Stimulated activated CD8-positive, alpha-beta memory T cell treated with anti-CD3 and anti-CD28 coated beads, Interleukin-4, amount 100 ng/mL, for 1 hour (primary cell): ENCODE measurements at places on chromosomes 1 and 21.

GRCh38 chr1:182260516-182260915 is 131.1 kb downstream of the GLUL start:
- DNase-seq, result no peak

DNA sequence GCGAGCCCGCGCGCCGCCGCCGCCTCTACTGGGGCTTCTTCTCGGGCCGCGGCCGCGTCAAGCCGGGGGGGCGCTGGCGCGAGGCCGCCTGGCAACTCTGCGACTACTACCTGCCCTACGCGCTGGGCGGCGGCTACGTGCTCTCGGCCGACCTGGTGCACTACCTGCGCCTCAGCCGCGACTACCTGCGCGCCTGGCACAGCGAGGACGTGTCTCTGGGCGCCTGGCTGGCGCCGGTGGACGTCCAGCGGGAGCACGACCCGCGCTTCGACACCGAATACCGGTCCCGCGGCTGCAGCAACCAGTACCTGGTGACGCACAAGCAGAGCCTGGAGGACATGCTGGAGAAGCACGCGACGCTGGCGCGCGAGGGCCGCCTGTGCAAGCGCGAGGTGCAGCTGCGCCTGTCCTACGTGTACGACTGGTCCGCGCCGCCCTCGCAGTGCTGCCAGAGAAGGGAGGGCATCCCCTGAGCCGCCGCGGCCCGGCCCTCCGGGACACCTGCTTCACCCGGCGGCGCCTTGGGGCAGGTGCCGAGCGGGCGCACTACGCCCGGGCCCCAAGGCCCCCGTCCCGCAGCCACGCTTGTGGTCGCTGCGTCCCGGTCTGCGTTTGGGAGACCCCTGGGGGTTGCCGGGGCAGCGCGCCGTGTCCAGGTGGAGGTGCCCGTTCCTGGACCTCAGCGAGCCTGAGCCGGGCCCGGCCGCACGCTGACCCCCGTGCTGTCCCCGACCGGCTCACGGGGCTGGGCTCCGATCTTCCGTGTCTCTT is 944 bp downstream of the B3GALT6 start:
- no peak for DNase-seq

DNA sequence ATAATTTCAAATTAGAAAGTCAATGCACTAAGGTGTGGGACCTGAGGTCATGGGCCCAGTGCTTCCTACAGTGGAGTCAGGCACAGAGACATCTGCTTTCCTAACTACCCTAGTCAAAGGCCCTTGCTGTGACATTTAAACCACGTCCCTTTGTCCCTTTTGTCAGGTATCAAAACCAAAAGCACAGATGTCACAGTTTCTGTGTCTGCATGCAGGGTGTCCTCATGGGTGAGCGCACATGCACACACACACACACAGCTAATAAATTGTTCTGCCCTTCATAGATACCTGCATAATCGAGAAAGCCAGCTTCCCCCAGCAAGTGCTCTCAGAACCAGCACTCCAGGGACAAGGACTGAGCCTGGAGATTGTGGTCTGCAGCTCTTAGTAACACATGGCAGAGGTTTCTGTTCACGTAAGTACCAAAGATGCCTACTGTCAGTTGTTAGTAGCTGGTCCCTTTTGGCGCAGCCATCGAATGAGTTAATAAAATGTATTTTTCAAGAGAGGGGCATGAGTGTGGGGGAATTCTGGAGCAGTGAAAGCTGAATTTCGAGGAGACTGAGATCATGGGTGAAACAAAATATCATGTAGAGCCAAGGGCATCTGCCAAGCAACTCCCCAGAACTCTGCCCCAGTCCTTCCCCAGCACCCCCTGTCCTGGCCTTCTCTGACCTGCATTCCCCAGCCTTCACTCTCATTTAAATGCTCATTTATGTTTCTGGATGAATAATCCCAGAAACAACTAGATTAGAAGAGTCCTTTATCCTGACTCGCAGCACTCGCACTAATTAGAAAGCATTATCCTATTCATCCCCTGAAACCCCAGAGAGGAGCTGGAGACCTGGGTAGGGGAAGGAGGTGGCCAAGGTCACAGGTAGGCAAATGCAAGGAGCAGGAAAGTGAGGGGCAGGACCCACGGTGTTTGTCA is 25.5 kb downstream of the TNR start:
- DNase-seq, result no peak

- DNase-seq, result no peak
Observed at GRCh38 chr1:82542766-82543165, 742.0 kb downstream of the ADGRL2 start.

GRCh38 chr1:209749205-209749604 is 6.6 kb upstream of the TRAF3IP3 start:
- no peak for DNase-seq

- DNase-seq, result no peak
Observed at GRCh38 chr1:206081856-206082255, 28.9 kb downstream of the RHEX start.

DNA sequence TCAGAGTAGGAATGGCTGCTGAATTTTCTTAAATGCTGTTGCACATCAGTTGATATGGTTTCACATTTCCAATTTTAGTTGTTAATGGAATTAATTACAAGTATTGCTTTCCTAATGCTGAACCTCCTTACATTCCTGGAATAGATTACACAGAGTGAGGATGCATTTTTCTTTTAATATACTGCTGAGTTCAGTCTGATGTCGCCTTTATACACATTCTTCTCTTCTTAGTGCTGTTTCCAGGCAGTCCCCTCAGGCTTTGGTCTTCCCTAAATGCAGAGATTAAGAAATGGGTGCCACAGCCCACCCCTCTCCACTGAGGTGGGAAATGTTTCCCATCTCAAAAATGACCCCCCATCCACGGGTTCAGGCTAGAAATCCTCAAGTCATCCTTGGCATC is 6.7 kb upstream of the TSPEAR start:
- DNase-seq, result no peak

DNA sequence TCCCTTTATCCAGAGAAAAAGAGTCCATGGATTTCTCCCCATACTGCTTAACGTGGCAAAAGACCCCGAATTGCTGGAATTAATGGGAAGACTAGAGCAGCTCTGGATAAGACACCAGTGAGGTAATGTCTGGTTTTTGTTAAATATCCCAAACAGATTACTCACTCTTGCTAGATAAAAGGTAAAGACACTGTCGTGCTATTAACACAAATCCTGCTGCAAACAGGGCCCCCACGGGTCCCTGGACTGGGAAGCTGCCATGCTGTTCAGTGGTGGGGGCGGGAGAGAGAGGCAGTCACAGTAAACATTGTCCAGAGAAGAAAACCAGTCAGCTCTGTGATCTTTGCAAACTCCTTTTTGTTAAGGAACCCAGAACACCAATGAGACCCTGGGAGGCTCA is 15.2 kb upstream of the SRP9 start:
- no peak for DNase-seq

DNA sequence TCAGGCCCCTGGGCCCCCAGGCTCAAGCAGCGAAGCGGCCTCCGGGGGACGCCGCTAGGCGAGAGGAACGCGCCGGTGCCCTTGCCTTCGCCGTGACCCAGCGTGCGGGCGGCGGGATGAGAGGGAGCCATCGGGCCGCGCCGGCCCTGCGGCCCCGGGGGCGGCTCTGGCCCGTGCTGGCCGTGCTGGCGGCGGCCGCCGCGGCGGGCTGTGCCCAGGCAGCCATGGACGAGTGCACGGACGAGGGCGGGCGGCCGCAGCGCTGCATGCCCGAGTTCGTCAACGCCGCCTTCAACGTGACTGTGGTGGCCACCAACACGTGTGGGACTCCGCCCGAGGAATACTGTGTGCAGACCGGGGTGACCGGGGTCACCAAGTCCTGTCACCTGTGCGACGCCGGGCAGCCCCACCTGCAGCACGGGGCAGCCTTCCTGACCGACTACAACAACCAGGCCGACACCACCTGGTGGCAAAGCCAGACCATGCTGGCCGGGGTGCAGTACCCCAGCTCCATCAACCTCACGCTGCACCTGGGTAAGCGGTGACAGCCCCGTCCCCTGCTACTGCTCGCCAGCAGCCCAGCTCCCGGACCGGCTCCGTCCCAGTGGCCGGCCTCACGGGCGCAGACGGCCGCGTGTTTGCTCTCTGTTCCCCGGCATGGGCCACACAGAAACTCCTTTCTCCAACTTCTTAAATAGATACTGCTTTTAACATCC is 539 bp downstream of the LAMC1 start:
- DNase-seq, result no peak

DNA sequence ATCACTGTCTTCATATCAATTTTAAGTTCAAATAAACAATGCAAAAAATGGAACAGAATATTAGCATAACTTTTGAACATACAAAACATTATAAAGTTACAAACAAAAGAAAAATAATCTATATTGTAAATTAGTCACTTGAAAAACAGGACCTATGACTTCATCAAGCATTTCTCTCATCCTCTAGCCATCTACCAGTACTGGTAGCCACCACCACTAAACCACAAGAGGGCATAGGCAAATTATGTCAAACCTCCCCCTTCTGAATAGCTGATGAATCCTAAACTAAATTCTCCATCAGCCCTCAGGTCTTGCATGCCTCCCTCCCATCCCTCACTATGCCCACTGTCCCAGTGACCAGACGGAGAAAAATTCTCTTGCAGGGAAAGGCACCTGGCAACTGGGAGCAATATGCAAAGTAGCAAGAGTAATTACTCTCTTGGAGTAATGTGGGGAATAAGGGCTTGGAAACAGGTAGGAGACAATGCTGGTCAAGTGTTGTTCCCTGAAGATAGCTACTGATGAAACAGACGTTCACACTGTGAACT is 37.1 kb downstream of the SSX2IP start:
- DNase-seq, result no peak

DNA sequence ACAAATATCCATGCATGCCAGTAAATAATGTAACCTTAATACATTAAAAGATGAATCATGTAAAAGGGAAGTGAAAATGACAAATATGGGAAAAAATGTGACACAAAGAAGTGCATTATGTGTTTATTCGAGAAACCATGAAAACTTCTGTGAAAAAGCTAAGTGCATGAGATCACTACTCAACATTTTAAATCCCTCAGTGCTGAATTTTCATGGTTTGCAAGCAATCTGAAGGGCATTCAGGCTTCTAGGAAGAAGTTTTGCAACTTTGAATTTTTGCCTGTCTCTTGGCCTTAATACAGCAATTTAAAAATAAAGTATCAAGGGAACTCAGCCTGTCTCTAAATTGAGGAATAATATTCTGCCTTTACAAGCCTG is 78.2 kb downstream of the MAP3K7CL start:
- no peak for DNase-seq

GRCh38 chr1:204194080-204194479 is 2.2 kb downstream of the KISS1 start:
- DNase-seq, result no peak

- DNase-seq, result no peak
Observed at GRCh38 chr1:39625462-39626273, 13.8 kb downstream of the HEYL start.

DNA sequence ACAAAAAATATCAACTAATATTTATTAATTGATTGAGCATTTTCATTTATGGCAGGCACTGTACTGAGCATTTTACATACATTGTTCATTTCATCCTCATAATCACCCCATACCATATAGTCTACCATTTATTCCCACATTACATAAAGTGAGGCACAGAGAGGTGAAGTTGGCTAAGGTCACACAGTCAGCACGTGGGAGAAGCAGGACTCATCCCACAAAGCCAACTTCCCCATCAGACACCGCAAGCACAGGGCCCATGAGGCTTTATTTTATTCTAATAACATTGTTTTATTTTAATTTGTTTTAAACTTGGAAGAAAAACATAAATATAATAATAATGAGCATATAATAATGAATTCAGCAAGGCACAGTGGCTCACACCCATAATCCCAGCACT is 43.1 kb upstream of the CAPZB start:
- DNase-seq, result no peak

DNA sequence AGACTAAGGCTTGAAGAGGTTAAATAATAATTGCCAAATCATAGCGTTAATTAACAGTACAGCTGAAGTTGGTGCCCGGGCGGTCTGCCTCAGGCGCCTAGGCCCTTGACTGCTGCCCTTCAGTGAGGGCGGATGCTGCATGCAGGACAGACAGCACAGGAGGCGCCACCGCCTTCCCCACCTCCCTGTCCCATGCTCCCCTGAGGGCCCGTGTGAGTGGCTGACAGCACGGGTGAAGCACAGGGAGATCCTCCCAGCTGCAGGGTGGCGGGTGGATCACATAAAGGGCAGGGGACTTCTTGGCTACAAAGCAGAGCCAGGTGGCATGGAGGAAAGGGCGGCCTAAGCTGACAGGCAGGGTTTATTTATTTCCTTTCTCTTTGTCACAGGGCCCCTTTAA is 49.1 kb downstream of the DDX20 start:
- DNase-seq, result no peak

- no peak for DNase-seq
Observed at GRCh38 chr1:209839875-209840546, 12.2 kb downstream of the UTP25 start.

DNA sequence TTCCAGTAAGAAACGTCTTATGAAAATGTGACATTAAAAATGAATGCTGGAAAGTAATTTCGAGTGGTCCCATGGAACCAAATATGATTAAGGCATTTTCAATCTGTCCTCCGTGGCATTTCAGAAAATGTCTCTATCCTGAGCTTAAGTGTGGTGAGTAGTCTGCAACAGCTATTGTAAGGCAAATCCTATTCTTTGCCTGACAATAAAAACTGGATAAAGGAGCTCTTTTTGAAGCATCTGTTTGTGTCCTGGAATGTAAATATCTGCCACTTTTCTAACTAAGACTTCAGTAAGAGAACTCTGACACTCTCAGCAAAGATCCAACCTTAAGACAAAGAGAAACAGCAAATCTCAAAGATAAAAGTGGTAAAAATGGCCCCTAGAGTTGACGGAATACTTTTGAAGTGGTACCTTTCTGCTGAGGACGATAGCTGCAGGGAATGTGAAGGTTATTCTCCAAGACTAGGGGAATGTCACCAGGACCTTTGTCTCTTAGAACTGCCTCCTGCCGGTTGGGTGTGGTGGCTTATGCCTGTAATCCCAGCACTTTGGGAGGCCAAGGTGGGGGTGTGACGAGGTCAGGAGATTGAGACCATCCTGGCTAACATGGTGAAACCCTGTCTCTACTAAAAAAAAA is 486.7 kb upstream of the ZP4 start:
- DNase-seq, result no peak

DNA sequence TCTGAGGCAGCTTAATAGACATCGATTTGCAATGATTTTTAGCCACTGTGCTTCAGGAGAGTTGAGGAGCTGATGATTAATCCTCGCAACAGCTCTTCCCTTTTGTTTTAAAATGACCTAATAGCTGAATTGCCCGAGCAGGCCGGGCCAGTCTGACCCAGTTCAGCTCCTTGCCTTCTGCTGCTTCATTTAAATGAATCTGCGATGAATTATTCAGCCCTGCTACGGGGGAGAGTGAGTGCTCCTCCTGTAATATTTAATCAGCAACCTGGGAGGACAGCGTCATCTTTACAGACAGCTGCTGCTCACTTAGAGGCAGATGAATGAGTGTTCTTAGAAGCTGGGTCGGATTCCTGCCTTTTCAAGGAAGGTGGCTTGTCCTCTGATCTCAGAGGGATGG is 325.1 kb downstream of the CAMTA1 start:
- DNase-seq, result no peak

- DNase-seq, result no peak
Observed at GRCh38 chr1:206653715-206654459, 18.6 kb downstream of the DYRK3 start.

GRCh38 chr1:242178924-242179708 is 180.2 kb upstream of the MAP1LC3C start:
- no peak for DNase-seq
